ENCODE measurements at places on chromosomes 3 and 15. TPM values are rescaled to one million over a fixed set of nuclear protein-coding genes. Genes with fewer than 3 reads are reported as not detected.

The ZNF502 gene
- total RNA-seq = 3.3 TPM

The ADAMTS7 gene
- 14.7 TPM for total RNA-seq

The MAP6D1 gene
- not detected for total RNA-seq

The OCA2 gene
- 22.6 TPM for total RNA-seq

The KBTBD12 gene
- 0.07 TPM for total RNA-seq

The SOX14 gene
- total RNA-seq = not detected

The CRABP1 gene
- 132 TPM for total RNA-seq

The C15orf62 gene
- total RNA-seq = 0.43 TPM

The SH3GL3 gene
- 8.7 TPM for total RNA-seq

The CDHR4 gene
- not detected for total RNA-seq

The DPH3 gene
- 36.9 TPM for total RNA-seq
